Vagina (tissue), 2 donors: ENCODE measurements at places on chromosomes 3 and 15. TPM values are rescaled to one million over a fixed set of nuclear protein-coding genes. Genes with fewer than 3 reads are reported as not detected.

RETNLB gene
- total RNA-seq = not detected

GRCh38 chr3:32240159-32240545 is 1.7 kb downstream of the CMTM8 start:
- DNase-seq = no peak

- DNase-seq = no peak
These were observed 30.9 kb upstream of the TKT start for GRCh38 chr3:53286727-53287126.

GRCh38 chr3:138148503-138148902 is 16.3 kb upstream of the A4GNT start:
- DNase-seq = no peak

GRCh38 chr3:129114455-129114854 is 7.1 kb downstream of the RAB43 start:
- no peak for DNase-seq

CYP8B1 gene
- not detected for total RNA-seq
